ENCODE measurements at places on chromosomes 3 and 15.

DNA sequence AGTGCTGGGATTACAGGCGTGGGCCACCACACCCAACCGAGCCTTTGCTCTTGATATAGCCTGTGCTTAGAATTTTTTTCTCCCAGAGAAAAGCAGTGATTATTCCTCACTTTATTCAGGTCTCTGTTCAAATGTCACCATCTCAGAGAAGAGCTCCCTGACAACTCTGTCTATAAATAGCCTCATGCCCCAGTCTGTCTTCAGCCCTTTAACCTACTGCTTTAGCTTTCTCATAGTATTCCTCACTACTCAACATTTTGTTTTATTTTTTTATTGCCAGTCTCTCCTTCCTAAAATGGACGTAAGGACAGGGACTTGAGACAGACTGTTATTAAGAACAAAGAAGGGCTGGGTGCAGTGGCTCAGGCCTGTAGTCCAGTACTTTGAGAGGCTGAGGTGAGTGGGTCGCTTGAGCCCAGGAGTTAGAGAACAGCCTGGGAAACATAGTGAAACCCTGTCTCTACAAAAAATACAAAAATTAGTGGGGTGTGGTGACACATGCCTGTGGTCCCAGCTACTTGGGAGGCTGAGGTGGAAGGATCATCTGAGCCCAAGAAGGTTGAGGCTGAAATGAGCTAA lies 78.7 kb upstream of the TTBK2 start:
- DNase-seq, result no peak

- no peak for DNase-seq
Measured at GRCh38 chr3:15525790-15526189, 4.3 kb upstream of the COLQ start.

DNA sequence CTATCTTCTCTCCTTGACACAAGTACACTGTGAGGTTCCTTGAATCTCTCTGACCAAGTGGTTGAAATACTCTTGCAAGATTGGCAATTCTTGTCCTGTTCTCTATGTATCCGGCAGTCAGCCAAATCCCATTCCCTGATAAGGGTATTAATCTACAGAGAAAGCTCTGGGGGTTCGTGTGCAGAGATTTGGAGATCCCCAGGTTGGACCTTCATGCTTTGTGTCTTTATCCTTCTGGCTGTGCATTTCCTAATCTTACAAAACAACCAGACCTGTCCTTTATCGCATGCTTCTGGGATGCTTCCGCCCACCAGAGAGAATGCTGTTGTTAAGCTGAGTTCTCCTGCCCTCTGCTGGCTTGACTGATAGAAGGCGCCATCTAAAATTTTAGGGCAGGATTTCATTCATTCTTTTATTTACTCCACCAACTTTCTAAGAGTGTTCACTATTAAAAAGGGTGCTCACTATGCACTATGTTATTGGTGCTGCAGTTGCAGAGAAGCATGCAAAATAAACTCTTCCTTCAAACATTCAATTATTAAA lies 8.6 kb upstream of the SST start:
- DNase-seq, result peak; percentile 60

GRCh38 chr3:31105438-31106077 lies 211.1 kb upstream of the GADL1 start:
- DNase-seq, result peak; percentile 98

DNA sequence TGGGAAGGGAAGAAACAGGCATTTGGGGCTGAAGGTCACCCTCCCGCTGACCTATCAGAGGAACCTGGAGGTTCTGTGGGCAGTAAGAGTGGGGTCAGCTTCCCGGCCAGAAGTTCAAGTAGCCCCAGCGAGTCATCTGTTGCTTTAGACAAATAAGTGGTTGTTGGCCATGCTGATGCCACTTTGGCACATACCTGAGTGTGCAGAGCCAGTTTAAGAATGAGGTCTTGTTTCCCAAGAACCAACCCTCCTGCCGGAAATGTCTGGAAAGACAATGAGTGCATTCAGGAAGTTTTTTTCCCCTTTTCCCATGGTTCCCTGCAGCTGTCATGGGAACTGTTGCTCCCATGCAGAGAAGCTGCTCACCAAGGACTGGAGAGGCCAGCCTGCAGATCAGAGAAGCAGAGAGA lies 166.7 kb downstream of the ZNF621 start:
- no peak for DNase-seq

DNA sequence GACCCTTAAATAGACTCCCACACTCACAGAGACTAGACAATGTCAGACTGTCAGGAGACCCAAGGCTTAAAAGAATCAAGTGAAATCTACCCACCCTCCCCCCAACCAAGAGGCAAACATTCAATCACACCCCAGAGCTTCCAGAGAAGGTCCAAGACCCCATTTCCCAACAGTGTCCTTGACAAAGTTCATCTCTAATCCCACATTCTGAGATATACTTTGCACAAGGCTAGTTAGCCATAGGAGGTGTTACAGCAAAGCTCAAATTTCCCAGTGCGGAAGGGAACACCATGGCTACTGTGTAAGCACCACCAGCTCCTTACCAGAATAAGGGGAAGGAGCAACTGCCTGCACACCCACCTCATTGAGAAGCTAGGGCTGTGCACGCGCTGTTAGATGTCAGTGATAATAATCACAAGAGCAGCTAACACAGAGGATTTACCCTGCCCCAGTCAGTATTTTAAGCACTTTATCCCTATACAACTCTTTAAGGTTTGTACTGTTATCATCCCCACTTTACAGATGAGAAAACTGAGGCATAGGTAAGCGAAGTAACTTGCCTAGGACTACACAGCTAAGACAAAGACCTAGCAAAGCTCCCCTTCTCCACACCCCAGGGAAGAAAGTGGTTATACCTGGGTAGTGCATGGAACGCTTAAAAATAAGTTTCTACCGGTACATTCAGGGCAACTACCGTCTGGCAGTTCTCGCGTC lies 17.3 kb downstream of the SPATA12 start:
- no peak for DNase-seq

GRCh38 chr3:128395500-128396162 lies 71.1 kb downstream of the DNAJB8 start:
- DNase-seq, result peak; percentile 26

GRCh38 chr15:55894399-55894965 lies 98.9 kb downstream of the NEDD4 start:
- DNase-seq, result no peak

DNA sequence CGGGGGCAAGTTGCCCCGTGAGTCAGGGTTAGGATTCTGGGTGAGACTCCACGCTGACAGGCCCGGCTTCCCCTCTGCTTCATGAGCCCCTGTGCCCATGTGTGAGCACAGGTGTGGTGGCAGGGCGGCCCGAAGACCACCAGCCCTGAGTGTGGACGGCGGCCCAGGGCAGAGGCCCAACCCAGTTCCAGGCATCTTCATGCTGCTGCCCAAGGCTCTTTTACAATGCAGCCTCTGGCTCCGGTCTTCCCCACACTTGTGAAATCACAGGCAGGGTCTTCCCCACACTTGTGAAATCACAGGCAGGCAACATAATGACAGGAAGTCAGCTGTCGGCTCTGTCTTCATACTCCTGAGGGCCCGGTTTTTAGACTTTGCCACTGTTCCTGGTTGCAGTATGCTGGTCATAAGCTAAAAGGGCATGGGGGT lies 78.8 kb downstream of the AAGAB start:
- peak; percentile 55 for DNase-seq

- DNase-seq, result no peak
Measured at GRCh38 chr3:141129541-141130011, 78.4 kb downstream of the SPSB4 start.

DNA sequence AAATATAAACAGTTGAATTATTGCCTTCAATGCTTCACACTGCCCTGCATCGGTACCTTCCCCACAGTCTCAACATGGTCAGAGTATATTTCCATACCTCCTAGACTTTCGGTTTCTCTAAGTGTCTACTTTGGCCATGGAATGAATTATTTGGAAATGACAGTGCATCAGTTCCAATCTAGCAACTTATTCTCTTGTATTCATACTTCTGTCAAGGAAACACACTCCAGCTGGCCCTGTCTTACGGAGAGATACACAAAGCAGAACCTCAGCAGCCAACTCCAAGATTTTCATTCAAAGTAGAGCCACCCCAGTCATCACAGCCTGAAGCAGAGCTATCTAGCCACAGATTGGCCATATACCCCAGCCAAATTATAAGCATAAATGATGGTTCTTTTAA lies 518.4 kb upstream of the UBE2E2 start:
- no peak for DNase-seq

DNA sequence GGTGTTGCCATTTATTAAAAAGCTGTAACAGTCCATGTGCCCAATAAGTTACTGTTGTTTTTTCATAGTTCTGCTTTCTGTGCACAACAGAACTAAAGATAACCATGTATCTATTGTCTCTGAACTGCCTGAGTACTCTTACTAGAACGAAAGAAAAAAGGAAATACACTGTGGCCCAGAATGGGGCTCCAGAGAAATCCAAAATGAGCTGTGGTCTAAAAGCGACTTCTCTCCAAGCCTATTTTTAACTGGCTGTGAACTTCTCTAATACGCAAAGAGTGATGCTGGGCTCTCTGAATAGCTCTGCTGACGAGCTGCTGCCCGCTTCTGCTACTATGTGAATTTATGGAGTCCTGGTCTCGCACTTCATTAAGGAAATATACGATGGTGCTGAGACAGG lies 56.2 kb upstream of the LPP start:
- DNase-seq, result no peak

DNA sequence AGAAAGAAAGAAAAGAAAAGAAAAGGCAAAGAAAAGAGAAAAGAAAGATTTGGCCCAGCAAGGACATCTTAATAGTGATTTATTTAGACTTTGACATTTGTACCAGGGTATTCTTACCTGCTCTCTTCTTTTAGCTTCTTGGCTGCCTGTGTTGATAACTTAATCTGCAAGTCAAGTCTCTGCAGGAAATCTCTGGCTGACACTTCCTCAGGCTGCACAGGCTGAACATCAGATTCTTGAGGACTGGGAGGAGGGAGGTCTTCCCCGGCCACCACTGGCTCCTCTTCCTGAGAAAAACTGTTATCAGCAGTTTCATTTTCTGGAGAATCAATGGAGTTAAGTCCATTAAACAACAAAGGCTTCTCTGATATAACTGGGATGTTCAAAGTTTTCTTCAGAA lies 12.8 kb downstream of the LYSMD2 start:
- no peak for DNase-seq

GRCh38 chr3:142958707-142959106 lies 4.8 kb downstream of the PAQR9 start:
- DNase-seq, result peak; percentile 42

GRCh38 chr15:25596644-25597562 lies 158.1 kb upstream of the UBE3A start:
- DNase-seq, result peak; percentile 3

GRCh38 chr15:98418122-98418521 lies 230.2 kb upstream of the IGF1R start:
- no peak for DNase-seq

DNA sequence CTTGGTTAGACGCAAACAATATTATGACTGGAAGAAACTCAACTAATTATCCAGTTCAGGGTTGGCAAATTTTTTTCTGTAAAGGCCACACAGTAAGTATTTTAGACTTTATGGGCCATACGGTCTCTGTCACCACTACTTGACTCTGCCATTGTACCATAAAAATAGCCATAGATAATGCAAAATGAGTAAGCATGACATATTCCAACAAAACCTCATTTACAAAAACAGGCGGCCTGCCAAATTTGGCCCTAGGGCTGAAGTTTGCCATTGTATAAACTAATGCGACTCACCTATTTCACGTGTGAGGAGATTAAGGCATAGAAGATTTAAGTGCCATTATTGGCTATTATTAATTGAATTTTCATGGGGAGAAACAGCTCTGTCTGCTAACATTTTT lies 116.8 kb upstream of the CNTN6 start:
- peak; percentile 10 for DNase-seq

DNA sequence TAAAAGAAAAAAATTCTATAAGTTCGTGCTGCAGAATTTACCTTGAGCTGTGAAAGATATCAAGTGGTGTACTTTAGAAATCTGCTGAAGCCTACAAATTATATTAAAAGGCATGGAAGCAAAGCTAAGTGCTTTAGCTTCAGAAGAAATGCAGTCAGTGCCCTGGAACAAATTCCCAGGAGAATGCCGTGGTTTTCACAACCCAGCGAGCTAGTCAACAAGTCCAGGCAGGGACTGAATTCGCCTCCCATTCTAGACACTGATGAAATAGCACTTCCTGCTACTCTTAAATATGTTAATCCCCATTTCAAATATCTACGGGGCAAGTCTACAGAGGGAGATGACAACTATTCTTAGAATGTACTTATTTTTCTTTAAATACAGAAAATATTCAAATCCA lies 326.4 kb upstream of the IGF1R start:
- peak; percentile 5 for DNase-seq

DNA sequence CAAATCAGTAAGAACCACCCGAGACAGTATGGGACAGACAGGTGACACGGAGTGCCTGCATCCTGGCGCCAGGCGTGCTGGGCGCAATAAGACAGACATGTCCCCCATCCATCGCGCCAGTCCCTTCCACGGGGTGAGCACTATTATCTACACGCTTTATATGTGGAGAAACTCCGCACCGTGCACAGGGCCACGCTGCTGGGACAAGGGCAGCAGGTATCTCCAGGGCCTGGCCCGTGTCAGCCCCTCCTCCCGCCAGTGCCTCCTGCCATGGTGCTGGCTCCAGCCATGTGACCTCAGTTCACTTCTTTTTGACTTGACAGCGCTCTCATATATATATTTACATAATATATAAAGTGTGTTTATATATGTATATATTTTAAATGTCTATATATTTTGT lies 42.6 kb downstream of the TNK2 start:
- no peak for DNase-seq

GRCh38 chr3:73100741-73101559 lies 39.5 kb downstream of the EBLN2 start:
- DNase-seq, result peak; percentile 73

GRCh38 chr15:92079647-92080255 lies 226.2 kb downstream of the SLCO3A1 start:
- no peak for DNase-seq

DNA sequence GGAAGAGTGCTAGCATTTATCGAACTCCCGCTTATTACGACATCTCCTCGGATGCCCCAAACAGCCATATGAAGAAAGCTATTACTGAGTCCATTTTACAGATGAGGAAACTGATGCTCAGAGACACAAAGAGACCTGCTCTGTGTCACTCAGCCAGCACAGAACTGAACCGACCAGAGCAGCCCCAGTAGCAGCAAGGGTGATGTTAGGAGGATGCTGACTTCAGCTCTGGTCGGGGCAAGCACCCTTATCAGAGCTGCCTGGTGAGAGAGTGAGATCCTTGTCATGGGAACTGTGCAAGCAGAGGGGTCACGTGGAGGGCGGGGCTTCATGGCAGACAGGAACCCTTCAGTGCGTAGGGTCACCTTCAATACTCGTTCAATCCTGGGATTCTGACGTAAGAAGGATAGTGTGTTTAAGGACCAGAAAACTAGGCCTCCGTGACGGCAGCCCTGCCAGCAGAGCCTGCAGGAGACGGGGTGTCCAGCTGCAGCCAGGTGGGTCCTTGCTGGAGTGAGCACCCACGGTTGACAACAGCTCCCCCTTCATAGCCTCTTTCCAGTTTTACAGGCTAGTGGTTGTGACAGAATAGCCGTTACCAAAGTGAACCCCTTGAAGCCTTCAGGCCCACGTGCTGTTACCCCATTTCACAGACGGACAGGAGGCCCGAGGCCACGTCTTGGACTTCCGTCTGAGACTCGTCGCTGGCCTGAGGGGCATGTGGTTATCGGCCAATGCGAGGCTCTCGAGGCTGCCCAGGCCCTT lies 12.0 kb upstream of the IQSEC1 start:
- DNase-seq, result no peak

Measured in fibroblast of skin of right biceps (primary cell).